ENCODE measurements at places on chromosomes 7 and 10.

DNA sequence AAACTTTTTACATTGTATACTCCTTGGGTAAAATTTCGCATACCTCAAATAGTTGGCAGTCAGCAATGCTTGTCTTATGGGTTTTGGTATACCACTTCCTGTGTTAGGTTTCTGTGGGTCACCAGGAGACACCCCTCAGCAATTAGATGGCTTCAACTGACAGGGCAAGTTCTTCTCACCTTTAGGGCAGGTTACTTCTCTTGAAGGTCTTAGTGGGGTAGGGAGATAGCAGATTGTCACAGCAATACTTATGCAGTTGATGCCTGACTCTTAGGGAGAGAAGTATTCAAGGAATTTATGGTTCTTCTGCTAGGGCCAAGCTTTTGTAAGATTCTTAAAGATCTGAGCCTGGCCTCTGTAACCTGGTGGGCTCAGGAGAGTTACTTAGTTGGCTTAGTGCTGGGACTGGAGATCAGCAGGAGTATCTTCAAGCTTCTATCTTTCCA is 42.9 kb downstream of the MKLN1 start:
- peak; percentile 5 for DNase-seq
- 0 out of 2 replicates have a peak, but pooled peaks cover 7% of the 10 kb centered on the region for H3K4me1 ChIP-seq
- no peaks in the 10 kb centered on the region for H3K27me3 ChIP-seq
- no peaks in the 10 kb centered on the region for H3K36me3 ChIP-seq
- H3K4me3 ChIP-seq = no peak overlapping the region

GRCh38 chr7:29588900-29589696 is 25.5 kb downstream of the PRR15 start:
- no peaks in the 10 kb centered on the region for H3K36me3 ChIP-seq
- H3K4me3 ChIP-seq = no peak overlapping the region
- DNase-seq = no peak
- H3K4me1 ChIP-seq = no peaks in the 10 kb centered on the region
- H3K27me3 ChIP-seq = no peaks in the 10 kb centered on the region

- no peak overlapping the region for H3K27ac ChIP-seq
- no peak for DNase-seq
- no peaks in the 10 kb centered on the region for H3K4me1 ChIP-seq
- H3K4me3 ChIP-seq = no peak overlapping the region
Measured at GRCh38 chr7:158666401-158666800, 38.2 kb downstream of the NCAPG2 start.

DNA sequence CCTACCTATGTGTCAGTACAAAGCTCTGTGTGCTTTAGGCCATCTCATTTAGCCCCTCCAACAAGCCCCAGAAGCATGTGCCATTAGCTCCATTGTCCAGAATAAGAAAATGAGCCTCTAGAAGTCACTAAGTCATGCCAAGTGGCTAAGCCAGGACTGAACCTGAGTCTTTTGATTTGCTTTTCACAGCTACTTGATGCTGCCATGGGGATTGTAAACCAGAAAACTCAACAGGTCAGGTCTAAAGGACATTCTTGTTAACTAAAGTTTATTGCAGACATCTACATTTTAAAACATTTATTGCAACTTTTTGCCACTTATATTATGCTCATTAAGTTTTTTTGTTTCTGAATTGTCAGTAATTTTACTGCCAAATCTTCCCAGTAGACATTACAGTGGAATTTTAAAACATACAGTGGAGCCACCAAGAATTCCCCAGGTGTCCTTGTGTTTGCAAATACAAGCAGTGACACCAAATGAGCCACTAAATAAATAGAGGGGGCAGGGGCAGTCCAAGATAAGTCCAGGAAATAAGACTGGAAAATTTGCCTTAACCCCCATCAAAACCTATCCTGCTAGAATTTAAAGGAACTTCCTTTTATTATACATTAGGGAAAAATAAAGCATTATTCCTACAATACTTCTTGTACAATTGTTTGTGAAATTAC is 115.9 kb downstream of the RAPGEF5 start:
- H3K36me3 ChIP-seq = no peaks in the 10 kb centered on the region
- no peaks in the 10 kb centered on the region for H3K4me1 ChIP-seq
- no peak overlapping the region for H3K27ac ChIP-seq
- DNase-seq = no peak
- no peaks in the 10 kb centered on the region for H3K27me3 ChIP-seq

DNA sequence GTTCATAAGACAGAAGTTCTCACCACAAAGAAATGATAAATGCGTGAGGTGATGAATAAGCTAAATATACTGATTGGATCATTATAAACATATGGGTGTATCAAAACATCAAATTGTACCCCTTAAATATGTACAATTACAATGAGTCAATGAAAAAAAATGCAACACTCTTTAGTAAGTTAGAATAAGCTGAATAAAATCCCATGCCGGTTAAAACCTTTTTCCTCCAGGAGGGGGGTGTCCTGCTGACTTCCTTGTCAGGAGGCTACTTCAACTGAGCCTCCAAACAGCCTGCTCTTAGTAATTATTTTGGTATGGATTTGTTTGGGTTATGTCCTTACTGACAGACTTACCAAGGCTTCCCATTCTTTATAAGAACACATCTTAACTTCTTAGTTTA is 649.1 kb downstream of the INHBA start:
- H3K27me3 ChIP-seq = peaks cover 8% of the 10 kb centered on the region
- no peak overlapping the region for H3K4me3 ChIP-seq
- H3K4me1 ChIP-seq = peaks cover 6% of the 10 kb centered on the region
- H3K36me3 ChIP-seq = no peaks in the 10 kb centered on the region
- no peak for DNase-seq

DNA sequence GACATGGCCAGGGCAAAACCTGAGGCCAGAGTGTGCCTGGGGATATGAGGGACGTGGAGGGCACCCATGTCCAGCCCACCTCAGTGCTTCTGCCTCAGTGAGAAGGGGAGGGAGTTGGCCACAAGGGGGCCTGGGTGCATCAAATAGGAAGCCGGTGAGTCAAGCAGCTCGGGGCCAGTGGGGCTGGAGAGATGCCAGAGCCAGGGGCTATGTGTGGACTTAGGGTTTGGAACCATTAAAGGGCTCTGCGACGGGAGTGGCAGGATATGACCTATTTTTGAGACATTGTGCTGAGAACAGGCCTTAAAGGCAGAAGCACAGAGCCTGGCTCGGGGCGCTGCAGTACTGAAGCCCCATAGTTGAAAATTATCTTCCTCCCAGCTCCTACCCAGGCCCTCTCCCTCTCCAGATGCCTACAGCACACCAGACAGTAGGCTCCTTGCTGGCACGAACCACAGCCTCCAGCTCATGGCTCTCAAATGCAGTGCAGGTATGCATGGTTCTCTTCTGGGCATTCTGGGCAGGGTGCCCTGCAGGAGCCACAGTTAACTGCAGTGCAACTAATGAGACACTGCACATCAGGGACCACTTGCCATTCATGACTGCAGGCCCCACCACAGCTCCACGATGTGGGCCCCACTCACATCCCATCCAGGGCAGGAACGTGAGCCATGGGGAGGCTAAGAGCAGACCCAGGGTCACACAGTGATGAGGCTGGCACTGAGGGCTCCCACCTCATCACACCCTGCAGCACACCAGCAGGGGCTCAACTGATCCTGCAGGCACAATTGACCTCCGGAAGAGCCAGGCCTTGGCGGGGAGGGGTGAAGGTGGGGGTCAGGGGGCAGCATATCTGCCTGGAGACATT is 7.2 kb upstream of the PGAM2 start:
- DNase-seq = peak; percentile 76
- peaks cover 9% of the 10 kb centered on the region for H3K36me3 ChIP-seq
- no peaks in the 10 kb centered on the region for H3K4me1 ChIP-seq
- no peaks in the 10 kb centered on the region for H3K27me3 ChIP-seq

- no peaks in the 10 kb centered on the region for H3K36me3 ChIP-seq
- H3K4me1 ChIP-seq = peaks cover 2% of the 10 kb centered on the region
- no peak overlapping the region for H3K4me3 ChIP-seq
- H3K27me3 ChIP-seq = no peaks in the 10 kb centered on the region
Measured at GRCh38 chr10:49331431-49331830, 32.5 kb downstream of the C10orf71 start.

DNA sequence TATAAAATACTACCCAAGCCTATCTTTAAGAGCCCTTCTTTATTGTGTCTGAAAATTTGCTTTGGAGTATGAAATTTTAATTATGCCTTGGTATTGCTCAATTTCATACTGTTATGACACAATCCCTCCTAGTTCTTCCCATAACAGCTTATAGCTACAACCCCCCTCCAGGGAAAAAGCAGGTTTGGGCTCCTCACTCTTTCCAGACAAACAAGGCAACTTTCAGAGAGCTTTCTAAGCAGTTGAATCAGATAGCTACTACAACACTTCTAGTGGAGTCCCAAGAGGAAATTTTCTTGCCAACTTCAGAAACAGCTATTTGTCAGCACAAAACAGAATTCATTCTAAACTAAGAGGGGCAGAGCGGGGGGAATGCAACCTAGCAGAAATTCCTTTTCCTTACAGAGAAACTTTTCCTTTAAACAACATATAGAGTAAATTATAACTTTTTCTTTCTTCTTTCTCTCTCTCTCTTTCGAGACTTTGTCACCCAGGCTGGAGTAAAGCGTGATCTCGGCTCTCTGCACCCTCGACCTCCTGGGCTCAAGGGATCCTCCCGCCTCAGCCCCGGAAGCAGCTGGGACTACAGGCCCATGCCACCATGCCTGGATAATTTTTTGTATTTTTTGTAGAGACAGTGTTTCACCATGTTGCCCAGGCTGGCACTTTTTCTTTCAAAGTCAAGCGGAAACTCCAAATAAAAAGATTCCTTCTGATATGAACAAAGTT is 26.0 kb upstream of the JMJD1C start:
- H3K27me3 ChIP-seq = no peaks in the 10 kb centered on the region
- H3K36me3 ChIP-seq = no peaks in the 10 kb centered on the region
- H3K4me1 ChIP-seq = no peaks in the 10 kb centered on the region
- H3K27ac ChIP-seq = no peak overlapping the region
- DNase-seq = no peak
- H3K4me3 ChIP-seq = no peak overlapping the region

DNA sequence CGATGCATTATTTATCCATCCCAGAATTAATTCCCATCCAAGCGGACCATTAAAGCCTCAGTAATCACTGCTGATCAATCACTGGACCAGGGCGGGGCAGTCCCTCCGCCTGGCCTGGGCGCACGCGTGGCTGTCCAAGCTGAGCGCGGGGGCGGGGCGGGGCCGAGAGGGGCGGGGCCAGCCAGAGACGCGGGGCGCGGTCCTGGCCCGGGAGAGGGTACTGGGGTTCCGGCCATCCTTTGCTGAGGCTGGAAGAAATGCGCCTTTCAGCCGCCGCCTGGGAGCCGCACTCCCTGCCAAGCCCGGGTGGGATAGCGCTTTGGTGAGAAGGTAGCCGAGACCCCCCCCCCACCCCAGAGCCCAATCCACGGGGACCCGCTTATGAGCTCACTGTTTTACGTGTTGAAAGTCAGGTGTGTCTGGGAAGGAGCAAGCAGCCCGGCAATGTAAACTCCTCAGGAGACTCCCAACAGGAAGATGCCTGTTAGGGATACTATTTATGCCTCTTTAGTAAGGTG is at the start of gene ARHGAP22:
Gene ARHGAP22, minus strand, starts transcription at position 83 of the 518 bp plus-strand sequence. CDS start 277 bp downstream, outside the sequence.
- H3K4me3 ChIP-seq = peak within 1 kb of the TSS; percentile 16
- no peak within 1 kb of the TSS for H3K27ac ChIP-seq
- peaks cover 17% of the 10 kb centered on the region for H3K4me1 ChIP-seq
- no peak for DNase-seq
- H3K27me3 ChIP-seq = no peaks in the 10 kb centered on the region
- H3K36me3 ChIP-seq = no peaks in the 10 kb centered on the region

GRCh38 chr7:73612598-73613269 is 11.6 kb downstream of the MLXIPL start:
- DNase-seq = no peak
- H3K27me3 ChIP-seq = no peaks in the 10 kb centered on the region
- H3K27ac ChIP-seq = no peak overlapping the region
- no peaks in the 10 kb centered on the region for H3K36me3 ChIP-seq
- no peaks in the 10 kb centered on the region for H3K4me1 ChIP-seq

- no peaks in the 10 kb centered on the region for H3K27me3 ChIP-seq
- DNase-seq = no peak
- H3K27ac ChIP-seq = no peak overlapping the region
- no peaks in the 10 kb centered on the region for H3K36me3 ChIP-seq
- peaks cover 12% of the 10 kb centered on the region for H3K4me1 ChIP-seq
- H3K4me3 ChIP-seq = no peak overlapping the region
Measured at GRCh38 chr10:98172073-98172472, 37.6 kb downstream of the R3HCC1L start.

GRCh38 chr10:45179691-45180090 is 135.7 kb downstream of the OR13A1 start:
- H3K4me1 ChIP-seq = no peaks in the 10 kb centered on the region
- no peaks in the 10 kb centered on the region for H3K36me3 ChIP-seq
- H3K27me3 ChIP-seq = no peaks in the 10 kb centered on the region
- no peak overlapping the region for H3K4me3 ChIP-seq
- H3K27ac ChIP-seq = no peak overlapping the region

DNA sequence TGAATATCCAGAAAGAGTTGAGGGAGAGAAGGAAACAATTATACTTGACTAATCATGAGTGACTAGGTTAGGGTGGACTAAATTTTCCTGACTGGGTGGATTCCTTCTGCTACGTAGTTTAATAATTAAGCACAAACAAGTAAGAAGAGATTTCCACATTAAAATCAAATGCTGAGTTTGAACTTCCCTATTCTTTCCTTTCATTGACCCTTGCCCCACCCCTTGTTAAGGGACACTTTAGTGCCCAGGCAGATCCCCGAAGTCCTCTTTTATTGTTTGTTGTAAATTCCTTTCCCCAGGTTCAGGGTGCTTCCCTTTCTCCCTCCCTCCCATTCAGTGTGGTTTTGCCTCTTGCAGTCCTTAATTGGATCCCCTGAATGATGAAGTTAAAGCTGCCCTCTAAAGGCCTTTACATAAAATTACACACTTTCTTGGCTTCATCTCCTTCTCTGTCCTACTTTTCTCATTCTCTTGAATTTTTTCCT is 8.8 kb upstream of the SPAM1 start:
- peak; percentile 39 for DNase-seq
- H3K27me3 ChIP-seq = no peaks in the 10 kb centered on the region
- H3K27ac ChIP-seq = no peak overlapping the region

DNA sequence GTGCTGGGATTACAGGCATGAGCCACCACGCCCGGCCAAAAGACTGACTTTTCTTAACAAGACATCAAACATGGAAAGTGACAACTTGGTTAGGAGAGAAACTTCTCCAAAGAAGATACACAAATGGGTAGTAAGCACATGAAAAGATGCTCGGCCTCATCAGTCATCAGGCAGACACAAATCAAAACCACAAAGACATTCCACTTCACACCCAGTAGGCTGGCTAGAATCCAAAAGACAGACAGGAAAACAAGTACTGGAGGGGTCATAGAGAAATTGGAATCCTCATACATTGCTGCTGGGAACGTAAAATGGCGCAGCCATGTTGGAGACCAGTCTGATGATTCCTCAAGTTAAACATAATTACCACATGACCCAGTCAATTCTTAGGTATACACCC is 16.4 kb downstream of the SEPHS1 start:
- no peak overlapping the region for H3K4me3 ChIP-seq
- DNase-seq = no peak
- peaks cover 84% of the 10 kb centered on the region for H3K36me3 ChIP-seq
- H3K27me3 ChIP-seq = no peaks in the 10 kb centered on the region
- H3K27ac ChIP-seq = no peak overlapping the region

- H3K27ac ChIP-seq = no peak overlapping the region
- no peak for DNase-seq
- no peaks in the 10 kb centered on the region for H3K36me3 ChIP-seq
- no peaks in the 10 kb centered on the region for H3K27me3 ChIP-seq
- no peak overlapping the region for H3K4me3 ChIP-seq
Measured at GRCh38 chr7:39539816-39540215, 26.4 kb upstream of the YAE1 start.

GRCh38 chr7:2721842-2722241 is 33.8 kb downstream of the AMZ1 start:
- H3K36me3 ChIP-seq = no peaks in the 10 kb centered on the region
- DNase-seq = no peak
- H3K27me3 ChIP-seq = no peaks in the 10 kb centered on the region

GRCh38 chr7:11302121-11302520 is 328.4 kb downstream of the PHF14 start:
- no peaks in the 10 kb centered on the region for H3K27me3 ChIP-seq
- H3K4me1 ChIP-seq = no peaks in the 10 kb centered on the region
- no peak overlapping the region for H3K4me3 ChIP-seq
- H3K27ac ChIP-seq = no peak overlapping the region

Measured in H1 (cell line).